Muscle of leg (tissue), 16 donors: ENCODE measurements at places on chromosomes 5 and 9. TPM values are rescaled to one million over a fixed set of nuclear protein-coding genes. Genes with fewer than 3 reads are reported as not detected.
A peak's percentile ranks its signal among the peaks of the same experiment; 100 is the strongest.

Gene CAST
- 135 TPM for polyA plus RNA-seq

Gene TAS2R1
- 0.19 TPM for polyA plus RNA-seq

Gene C9
- 0.40 TPM for polyA plus RNA-seq

Gene PCDHB13
- 1.6 TPM for polyA plus RNA-seq

Gene TEX48
- not detected for polyA plus RNA-seq

Gene TARS1
- 86.5 TPM for polyA plus RNA-seq

- no peak for DNase-seq
Observed at GRCh38 chr9:20409321-20410092, 212.8 kb downstream of the MLLT3 start.

DNA sequence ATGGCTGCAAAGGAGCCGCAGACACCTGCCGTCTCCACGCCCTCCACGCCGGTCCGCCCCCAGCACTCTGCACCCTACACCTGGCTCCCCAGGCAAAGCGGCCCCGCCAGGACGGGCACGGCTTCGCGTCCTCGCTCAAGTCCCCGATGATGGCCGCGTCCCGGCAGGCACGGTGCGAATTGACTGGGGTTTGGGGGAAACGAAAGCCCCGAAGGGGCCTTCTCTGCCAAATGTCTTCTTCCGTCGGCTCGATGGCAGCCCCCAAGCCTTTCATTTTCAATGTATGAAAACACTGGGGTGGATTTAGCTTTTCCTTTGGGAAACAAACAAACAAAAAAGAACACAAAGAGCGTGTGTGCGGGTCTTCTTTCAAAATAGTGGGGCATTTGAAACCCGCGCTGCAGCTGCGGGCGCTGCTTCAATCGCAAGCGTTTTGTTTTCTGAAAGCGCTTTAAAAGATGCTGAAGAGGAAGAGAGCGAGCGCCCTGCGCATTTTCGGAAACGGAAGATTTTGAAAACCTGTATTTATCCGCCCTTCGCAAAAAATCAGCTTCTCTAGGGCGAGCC lies 160.0 kb downstream of the RMI1 start:
- peak; percentile 60 for DNase-seq

DNA sequence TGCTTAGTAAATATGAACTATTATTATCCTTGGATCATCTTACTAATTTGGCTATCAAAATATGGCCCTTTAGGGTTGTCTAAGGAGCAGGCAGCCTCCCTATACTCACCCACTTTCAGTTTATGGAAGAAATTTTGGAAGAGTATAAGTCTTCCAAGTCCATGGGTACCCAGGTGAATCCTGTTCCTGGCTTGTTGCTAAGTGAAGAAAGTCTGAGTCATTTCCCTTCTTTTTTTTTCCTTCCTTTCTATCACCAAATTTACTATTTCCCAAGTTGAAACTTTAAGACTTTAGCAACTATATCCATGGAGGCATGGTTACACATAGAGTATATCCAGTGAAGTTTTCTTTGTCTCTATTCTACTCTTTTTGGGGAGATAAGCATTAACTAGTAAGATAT lies 184.0 kb upstream of the ACTBL2 start:
- no peak for DNase-seq

GRCh38 chr5:73391441-73391881 lies 57.1 kb downstream of the FOXD1 start:
- no peak for DNase-seq

- DNase-seq = peak; percentile 60
Observed at GRCh38 chr9:127116957-127117356, 5.5 kb downstream of the ANGPTL2 start.

- no peak for DNase-seq
Observed at GRCh38 chr5:75753182-75753581, 35.9 kb upstream of the POC5 start.

DNA sequence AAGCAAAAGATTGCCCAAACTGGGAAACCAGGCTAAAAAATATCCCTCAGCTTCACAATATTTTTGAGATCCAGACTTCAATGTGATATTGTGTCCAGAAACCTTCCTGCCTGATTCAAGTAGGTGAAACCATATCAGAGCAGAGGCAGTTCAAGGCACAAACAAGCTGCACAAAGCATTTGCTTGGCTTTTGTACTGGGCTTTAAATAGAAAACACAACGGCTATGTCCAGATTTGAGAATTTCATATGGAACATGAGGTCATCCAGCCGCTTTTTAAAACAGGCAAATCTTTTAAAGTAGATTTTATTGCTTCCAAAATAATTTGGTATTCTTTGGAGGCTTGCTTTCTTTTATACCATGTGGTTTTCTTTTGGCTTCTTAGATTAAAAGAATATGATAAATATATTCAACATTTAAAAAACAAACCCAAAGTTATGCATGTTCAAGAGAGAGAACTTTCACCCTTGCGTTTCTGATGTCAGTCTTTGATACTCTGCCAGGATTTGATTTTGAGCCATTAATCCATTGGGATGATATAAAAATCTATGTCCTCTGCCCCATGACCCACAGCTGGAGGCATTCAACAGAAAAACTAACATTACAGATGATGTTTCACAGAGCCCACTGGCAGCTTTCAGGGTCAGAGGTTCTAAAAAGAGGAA lies 29.0 kb upstream of the CCDC112 start:
- peak; percentile 78 for DNase-seq

- peak; percentile 14 for DNase-seq
Observed at GRCh38 chr5:77568082-77568481, 70.4 kb downstream of the OTP start.

DNA sequence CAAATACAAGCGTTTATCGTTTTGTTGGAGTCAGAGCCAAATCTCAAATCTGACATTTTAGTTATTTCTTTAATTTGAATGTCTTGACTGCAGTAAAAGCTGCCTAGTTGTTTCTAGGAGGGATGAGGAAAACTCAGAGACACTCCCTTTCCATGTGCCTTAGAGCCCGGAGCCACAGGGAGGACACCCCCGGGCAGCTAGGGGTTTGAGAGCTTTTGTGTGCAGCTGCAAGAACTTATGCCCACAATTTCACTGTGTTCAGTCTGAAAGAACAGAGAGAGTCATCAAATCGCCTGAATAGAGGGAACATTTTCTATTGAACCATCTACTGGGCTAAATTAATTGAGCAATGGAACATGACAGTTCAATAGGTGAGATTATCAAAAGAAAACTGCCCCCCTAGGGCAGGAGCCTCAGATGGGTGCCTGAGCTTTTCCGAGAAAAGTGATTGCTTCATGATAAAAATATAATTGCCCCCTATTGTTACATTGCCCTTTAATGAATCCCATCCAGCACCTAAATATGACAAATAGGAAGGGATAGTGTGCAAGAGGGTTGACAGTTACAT lies 709.3 kb upstream of the RGMB start:
- no peak for DNase-seq

DNA sequence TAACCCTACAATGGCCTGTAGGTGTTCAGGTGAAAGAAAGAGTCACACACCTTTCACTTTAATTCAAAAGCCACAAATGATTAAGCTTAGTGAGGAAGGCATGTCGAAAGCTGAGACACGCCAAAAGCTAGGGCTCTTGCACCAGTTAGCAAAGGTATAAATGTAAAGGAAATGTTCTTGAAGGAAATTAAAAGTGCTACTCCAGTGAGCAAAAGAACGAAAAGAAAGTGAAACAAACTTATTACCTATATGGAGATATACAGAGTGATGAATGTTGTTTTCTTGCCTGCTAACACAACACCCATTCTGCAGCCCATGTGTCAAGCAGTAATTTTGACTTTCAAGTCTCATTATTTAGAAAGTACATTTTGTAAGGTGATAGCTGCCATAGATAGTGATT lies 254.2 kb upstream of the SLC24A2 start:
- no peak for DNase-seq

DNA sequence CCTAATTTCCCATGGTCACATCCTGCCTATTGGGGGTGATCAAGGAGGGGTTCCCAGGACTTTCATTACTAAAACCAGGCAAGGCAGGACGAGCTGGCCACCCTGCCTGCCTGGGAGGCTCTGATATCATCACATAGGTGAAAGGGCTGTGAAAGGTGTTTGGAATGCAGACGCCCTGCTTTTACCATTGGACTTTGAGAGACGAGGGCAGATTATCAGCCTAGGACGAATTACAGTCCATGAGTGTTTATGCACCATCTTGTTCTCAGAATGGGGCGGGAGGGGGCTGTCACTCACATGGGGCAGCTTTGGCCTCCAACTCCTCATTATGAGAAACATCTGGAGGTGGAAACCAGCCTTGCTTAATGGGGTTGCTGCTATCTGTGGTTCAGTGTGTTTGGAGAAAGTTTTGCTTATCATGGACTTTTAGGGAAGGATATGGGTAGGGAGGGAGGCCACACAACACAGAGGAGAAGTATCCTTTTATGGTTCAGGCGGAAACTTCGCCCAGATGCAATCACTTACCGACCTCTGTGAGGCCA lies 69.8 kb upstream of the UBTD2 start:
- DNase-seq = no peak

- no peak for DNase-seq
Observed at GRCh38 chr5:8280711-8281363, 411.9 kb downstream of the MTRR start.

DNA sequence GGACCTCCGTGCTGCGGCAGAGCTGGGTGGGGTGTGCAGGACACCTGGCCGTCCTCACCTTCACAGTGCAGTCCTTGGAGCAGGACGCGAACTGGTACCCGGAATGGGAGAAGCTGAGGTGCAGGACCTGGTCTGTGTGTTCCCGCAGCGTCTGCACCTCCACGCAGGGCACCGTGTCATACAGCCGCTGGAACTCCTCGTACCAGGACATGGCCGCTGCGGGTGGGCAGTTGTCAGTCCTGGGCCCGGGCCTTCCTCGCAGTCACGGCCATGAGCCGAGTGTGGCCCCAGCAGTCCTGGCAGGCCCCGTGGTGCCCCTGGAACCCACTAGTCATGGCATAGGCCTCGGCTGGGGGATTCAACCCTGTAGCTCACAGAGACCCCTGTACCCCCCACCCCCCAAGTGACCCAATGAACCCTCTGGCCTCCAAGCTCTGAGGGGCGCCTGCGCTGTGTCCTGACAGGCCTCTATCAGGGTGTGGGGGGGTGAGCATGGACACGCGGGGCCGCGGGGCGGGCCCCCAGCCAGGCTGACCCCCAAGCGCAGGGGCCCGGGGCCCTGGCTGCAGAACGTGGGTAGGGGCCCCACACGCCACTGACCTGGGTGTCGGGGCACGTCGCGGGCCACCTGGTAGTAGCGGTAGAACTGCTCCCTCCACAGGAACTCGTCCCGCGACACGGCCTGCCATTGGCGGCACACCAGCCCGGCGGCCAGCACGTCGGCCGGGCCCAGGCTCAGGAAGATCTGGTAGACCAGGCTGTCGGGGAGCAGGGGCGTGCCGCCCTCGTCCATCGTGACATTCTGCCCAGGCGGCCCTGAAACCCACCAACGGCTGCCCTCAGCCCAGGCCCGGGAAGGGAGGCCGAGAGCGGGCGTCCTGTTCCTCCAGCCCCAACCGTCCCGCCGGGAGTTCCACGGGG lies 987 bp downstream of the FBXW5 start:
- no peak for DNase-seq

DNA sequence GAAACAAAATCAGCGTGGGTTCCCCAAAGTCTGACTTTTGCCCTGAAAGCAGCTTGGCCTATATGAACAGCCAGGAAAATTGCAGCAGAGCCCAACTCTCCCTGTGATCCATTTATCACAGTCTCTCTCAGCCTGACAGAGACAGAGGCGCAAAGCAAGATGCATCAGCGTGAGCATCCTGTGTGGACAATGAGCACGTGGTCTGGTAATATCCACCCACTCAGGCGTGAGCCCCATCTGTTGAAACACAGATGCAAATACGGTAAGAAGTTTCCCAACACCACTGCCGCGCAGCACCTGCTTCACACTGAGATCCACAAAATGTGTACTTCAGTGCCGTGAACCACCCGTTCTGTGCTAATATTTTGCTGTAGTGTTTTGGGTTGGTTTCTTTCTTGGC lies 114.6 kb downstream of the MRPL36 start:
- no peak for DNase-seq

DNA sequence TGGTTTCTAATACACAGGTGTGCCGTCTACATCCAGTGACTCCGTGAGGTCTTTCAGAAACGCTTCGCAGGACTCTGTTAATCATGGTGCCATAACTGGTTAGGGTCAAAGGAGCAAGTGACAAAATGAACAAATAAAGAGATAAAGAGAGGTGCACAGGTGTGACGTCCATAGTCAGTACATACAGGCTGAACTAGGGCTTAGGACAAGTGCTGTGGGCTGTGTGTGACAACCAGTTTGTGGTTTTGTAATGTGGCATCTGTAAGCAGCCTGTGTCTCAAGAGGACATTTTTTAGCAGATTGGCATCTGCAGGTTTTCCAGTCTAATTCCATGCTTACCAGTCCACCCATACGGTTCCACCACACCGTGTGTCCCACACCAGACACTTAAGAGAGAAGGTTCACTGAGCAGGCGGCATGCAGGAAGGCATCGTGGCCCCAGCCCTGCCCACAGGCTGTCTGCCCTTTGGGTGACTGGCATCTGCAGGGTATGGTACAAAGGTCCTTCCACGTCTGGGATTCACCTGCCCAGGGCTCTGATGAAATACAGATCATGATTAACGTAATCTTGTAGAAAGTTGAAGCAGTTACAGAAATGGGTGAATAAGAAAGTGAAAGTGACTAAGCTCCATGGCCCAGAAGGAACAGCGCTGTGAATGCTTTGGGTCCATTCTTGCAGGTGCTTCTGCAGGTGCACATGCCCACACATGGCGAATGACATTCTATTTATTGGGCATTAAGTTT lies 26.9 kb downstream of the SRD5A1 start:
- no peak for DNase-seq

DNA sequence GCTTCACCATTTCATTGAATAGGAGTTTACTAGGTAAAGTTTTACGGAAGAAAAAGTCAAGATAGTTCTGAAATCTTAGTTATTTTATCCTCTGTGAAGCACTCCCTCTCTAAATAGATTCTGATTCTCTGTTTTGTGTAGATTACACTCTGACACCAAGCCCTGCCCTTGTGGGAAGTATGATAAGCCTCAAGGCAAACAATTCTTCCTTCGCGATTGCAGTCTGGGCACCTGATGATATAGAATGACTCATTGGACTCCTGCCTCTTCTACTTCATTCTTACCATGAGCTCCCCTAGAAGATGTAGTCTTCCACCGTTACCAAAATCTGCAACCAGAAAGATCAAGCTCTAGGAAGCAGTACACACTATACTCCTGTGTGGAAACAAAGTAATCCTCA lies 626.9 kb upstream of the PTGER4 start:
- no peak for DNase-seq

- DNase-seq = no peak
Observed at GRCh38 chr5:107982703-107983425, 312.1 kb upstream of the EFNA5 start.

- peak; percentile 68 for DNase-seq
Observed at GRCh38 chr9:114072184-114073140, 5.6 kb downstream of the AMBP start.
